Stimulated activated CD8-positive, alpha-beta memory T cell treated with anti-CD3 and anti-CD28 coated beads, Interleukin-2, amount 100 ng/mL, for 1 hour (primary cell): ENCODE measurements at places on chromosomes 4 and X.

DNA sequence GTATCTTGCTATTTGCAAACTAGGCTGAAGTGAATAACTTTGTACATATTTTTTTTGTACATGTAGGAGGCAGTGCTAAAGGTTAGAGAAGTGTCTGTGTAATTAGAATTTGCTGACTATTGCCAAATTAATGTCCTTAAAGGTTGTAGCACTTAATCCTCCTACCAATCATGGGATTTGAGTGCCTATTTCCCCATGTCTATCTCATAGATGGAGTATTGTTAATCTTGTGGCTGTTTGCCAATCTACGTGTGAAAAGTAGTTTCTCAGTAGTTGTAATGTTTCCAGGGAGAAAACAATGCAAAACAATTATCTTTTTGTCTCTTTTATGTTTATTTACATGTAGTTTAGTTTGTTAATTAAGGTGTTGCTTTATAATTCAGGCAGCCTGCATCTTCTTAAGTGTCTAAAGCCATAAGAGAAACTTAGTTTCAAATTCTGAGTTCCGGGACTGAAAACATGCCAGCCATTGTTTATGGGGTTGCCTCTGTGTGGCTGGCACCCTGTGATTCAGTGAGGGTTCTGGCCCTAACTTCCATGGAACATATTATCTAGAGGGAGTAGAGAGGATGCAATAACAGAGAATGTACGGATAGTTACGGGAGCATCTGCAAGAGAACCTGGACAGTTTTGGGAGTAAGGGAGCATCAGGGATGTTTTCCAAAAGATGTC, 142.4 kb downstream of the KLHL8 start:
- no peak for DNase-seq

GRCh38 chrX:11786862-11787261, 28.8 kb downstream of the MSL3 start:
- no peak for DNase-seq

- DNase-seq: no peak
Measured at GRCh38 chr4:152634110-152634760, 45.6 kb downstream of the TMEM154 start.

DNA sequence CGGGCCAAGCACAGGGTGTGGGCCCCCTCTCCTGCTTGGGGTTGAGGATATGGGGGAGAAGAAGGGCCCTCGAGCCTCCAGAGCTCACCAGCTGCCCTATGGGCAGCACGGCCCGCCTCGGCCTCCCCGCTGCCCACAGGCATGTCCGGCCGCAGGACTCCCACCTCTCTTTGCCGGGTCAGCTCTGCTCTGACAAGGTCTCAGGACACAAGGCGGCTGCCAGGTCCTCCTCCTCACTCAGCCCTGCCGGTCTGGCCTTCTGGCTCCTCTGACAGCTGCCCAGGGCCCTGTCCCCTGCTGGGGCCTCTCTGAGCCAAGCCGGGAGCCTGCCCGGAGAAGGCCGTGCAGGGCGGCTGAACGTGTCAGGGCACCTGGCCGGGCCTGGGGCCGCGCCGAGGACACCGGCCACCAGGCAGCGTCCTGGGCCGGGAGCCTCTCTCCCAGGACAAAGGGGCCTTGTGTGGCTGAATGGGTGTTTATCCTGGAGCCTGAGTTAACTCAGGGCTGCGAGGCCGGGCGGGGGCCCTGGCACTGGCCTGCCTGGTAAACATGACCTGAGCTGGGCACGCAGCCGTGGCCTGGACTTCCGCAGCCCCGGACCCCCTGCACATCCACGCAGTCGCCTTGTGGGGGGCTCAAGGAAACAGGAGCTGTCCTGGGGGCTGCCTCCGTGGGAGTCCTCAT, 25.7 kb downstream of the TACC3 start:
- DNase-seq: no peak

DNA sequence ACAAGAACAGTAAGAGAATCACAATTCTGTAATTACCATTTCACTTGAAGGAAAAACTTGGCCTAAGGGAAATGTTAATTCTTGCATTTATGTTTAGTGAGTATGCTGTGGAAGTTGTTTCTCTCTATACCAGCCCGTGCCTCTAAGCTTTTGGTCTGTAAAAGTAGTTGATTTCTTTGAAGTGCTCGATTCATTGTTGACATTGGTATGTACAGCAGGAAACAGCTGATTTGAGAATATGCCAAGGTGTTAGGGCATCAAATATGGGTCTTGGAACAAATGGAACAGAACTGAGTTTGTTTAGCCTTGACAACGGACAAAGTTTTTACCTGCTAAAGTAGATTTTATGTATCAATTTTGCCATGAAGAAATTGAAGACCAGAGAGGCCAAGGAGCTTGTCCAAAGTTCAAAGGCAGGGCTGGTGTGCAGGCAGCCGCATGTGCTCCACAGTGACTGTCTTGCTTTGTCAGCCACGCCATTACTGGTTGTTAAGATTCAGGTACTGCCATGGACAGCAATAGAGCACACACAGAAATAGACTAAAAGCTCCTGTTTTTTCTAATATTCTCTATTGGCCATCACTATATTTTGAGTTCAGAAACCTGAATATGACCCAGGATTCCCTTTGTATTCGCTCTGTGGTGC, 75.5 kb upstream of the TLR3 start:
- no peak for DNase-seq

DNA sequence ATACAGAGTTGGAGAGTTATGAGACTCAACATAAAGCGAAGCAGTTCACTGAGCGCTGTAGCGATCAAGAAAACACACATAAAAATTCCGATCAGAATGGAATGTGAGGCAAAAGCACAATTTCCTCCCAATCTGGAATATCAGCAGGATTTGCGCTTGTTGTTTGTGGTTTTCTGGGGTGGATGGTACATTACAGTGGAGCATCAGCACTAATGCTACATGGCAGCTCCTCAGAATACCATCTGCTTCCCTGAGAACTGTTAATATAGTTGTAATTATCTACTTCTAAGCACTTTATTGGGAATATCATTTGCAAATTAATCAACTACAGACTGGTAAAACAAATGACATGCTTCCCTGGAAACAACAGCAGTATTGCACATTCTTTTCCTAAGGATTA, 324.1 kb upstream of the PPARGC1A start:
- no peak for DNase-seq

DNA sequence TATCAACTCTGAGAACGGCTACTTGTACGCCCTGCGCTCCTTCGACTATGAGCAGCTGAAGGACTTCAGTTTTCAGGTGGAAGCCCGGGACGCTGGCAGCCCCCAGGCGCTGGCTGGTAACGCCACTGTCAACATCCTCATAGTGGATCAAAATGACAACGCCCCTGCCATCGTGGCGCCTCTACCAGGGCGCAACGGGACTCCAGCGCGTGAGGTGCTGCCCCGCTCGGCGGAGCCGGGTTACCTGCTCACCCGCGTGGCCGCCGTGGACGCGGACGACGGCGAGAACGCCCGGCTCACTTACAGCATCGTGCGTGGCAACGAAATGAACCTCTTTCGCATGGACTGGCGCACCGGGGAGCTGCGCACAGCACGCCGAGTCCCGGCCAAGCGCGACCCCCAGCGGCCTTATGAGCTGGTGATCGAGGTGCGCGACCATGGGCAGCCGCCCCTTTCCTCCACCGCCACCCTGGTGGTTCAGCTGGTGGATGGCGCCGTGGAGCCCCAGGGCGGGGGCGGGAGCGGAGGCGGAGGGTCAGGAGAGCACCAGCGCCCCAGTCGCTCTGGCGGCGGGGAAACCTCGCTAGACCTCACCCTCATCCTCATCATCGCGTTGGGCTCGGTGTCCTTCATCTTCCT, 2.7 kb downstream of the PCDH10 start:
- DNase-seq: no peak

DNA sequence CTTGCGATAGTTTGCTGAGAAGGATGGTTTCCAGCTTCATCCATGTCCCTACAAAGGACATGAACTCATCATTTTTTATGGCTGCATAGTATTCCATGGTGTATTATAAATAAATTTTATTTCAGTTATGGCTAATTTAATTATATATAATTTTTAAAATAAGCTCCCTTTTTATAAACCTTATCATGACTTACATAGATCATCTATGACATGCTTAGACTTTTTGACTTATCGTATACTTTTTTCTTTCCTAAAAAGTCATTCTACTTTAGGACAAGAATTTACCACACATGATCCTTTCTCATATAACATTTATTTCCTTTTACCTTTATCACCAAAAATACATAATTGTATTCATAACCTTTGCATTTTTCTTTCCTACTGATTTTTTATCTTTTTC, 376.5 kb downstream of the CCSER1 start:
- no peak for DNase-seq

GRCh38 chrX:16484338-16484737, 165.6 kb upstream of the S100G start:
- no peak for DNase-seq

- DNase-seq: no peak
Measured at GRCh38 chrX:124441971-124442590, 95.7 kb downstream of the SH2D1A start.

GRCh38 chr4:1871471-1872021, 353 bp downstream of the NSD2 start:
- DNase-seq: no peak

GRCh38 chr4:18803781-18804180, 782.2 kb upstream of the LCORL start:
- DNase-seq: no peak

- no peak for DNase-seq
Measured at GRCh38 chr4:84342161-84342560, 156.9 kb downstream of the NKX6-1 start.

DNA sequence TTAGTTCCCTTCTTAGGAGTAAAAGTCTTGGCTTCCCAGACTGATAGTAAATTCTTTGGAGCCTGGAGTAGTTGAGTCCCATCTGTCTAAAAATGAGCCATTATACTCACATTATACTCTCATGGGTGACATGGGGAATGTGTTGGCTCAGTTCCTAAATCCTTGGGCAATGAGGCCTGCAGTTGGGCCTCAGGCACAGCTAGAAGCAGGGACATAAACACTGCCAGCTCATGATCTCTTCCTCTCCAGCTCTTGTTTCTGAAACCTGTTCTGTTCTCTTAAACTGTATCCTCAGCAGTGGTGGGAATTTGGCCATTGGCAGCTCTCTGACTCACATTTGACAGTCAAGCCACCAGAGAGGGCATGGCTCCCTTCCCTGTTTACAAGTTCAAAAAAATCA, 212.5 kb downstream of the SPATA18 start:
- DNase-seq: no peak

DNA sequence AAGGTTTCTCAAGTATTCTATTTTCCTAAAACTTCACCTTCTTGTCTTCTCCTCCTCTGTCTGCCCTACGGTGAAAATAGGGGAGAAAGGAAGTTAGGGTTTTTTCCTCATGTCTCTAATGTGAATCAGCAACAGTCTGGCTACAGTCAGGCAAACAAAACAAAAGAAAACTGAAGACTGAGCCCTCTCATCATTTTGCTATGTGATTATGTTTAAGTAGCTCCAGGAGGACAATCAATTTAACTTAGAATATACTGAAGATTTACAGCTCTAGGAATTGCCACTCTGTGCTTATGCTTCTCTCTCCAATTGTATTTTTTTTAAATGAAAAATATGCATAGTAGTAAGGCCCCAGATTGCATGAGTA, 316.2 kb downstream of the GPAT3 start:
- DNase-seq: no peak

- DNase-seq: no peak
Measured at GRCh38 chr4:158849681-158850080, 80.9 kb downstream of the FNIP2 start.

DNA sequence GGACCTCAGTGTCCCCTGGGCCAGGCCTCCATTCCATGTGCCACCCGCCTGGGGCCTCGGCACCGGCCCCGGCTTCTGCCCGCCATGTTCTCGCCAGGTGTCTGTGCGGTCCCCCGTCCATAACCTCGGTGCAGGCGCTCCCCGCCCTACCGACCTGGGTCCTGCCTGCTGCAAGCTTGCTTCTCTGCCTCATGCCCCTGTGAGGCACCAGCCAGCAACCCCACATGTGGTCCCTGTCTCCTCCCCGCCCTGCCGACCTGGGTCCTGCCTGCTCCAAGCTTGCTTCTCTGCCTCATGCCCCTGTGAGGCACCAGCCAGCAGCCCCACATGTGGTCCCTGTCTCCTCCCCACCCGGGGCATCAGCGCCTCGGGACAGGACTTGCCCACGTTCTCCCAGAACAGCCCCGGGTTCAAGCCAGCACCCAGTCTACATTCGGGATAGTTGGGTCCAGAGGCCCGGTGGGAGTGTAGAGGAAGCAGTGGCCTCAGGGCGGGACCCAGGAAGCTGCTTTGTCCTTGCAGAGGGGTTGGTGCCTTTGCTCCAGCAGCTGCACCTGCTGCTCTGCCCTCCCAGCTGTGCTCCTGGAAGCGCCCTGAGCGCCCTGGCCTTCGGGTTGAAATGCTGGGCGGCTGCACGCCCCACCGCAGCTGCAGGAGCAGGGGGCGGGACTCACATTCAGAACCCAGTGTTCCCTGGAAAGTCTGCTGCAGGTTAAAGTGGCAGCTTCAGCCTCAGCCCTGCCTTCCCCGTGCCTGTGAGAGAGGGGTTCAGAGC, 20.1 kb upstream of the UVSSA start:
- DNase-seq: no peak

- no peak for DNase-seq
Measured at GRCh38 chr4:25614807-25615206, 40.8 kb upstream of the SLC34A2 start.

DNA sequence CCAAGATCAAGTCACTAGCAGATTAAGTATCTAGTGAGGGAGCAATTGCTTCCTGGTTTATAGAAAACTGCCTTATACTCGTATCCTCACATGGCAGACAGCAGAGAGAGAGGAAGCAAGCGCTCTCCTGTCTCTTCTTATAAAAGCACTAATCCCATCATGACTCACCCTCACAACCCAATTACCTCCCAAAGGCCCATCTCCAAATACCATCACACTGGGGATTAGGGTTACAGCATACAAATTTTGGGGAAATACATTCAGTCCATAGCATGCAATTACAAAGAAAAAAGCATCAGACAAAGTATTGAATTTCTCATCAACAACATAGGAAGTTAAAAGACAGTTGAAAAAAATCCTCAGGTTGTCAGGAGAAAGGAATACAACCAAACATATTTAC, 292.6 kb downstream of the IQCM start:
- DNase-seq: no peak

- DNase-seq: no peak
Measured at GRCh38 chrX:47662144-47662657, 3.2 kb upstream of the UXT start.

- DNase-seq: no peak
Measured at GRCh38 chrX:42117318-42117717, 194.0 kb upstream of the CASK start.

DNA sequence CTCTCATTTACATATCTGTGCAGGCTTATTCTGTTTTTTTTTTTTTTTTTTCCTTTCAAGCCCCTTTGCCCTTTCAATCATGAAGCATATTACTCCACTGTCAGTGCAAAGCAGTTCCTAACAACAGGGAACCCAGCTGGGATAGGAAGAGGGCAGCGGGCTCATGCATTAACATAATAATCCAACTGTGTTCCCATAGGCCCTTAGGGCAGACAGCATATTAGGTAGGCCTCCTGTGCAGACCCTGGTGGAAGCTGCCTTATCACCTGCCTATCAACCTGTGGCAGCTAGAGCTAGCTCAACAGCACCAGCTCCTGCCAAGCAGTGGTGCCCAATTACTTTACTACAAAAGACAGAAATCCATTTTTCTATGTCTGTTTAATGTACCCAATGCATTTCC, 49.3 kb downstream of the SLC10A7 start:
- no peak for DNase-seq

GRCh38 chr4:184848510-184848909, 22.7 kb upstream of the ACSL1 start:
- DNase-seq: no peak

GRCh38 chrX:155682834-155683233, 70.1 kb upstream of the TMLHE start:
- no peak for DNase-seq

GRCh38 chr4:143538979-143539669, 25.6 kb downstream of the SMARCA5 start:
- DNase-seq: no peak
